ENCODE measurements at places on chromosomes 3 and 15.

DNA sequence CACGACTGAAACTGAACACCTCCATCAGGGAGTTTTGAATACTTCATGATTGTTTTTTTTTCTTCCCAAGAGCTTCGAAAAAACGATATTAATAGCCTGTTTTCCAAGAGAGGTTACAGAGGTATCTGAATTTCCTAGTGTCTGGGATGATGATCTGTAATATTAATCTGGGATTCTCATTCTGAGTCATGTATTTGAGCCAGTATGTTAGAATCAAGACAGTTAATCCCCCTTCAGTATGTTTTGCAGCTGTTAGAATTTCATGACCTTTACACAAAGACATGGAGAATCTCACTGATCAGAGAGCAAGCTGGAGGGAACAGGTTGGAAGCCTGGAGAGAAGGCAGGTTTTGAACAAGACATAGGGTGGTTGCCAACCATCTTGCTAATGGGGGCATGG lies 234.5 kb upstream of the GAP43 start:
- no peak for DNase-seq

GRCh38 chr3:197718891-197719290 lies 17.8 kb downstream of the RUBCN start:
- no peak for DNase-seq

- DNase-seq: no peak
Observed at GRCh38 chr15:76987896-76988860, 6.7 kb upstream of the PSTPIP1 start.

DNA sequence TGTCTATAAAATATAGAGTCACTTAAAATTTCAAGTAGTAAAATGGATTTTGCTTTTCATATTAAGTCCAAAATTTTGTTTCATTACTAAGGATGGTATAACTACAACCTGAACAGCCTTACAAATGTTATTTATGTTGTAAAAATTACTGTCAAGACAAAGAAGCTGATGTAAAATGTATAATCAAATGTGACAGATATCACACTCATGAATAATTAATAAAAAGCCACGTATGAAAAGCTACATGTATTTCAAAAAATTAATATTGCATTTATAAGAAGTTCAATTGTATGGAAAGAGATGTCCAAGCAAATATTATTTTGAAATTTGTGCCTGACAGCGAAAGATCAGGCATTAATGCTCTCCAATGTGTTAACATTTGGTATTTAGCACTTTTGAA lies 48.9 kb downstream of the KBTBD8 start:
- DNase-seq: no peak

GRCh38 chr3:196774191-196774820 lies 34.6 kb downstream of the PAK2 start:
- DNase-seq: no peak

- no peak for DNase-seq
Observed at GRCh38 chr3:171190668-171191067, 164.1 kb upstream of the SLC2A2 start.

DNA sequence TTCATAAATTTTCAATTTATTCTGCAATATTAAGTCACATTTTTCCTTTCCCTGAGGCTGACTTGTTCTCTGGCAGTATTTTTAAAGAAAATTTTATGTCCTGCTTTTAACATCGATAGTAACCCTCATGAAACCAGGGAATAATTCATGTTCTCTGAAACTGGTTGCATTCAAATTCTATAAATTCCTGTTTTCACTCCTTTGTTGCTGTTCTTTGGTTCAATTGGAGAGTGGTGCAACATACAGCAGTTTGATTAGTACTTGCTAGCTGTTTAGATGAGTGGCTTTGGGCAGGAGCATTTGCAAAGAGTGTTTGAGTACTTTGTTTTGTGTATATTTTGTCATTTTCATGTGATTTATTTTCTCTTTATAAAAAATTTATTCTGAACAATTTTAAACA lies 19.2 kb downstream of the ZIC1 start:
- DNase-seq: no peak

DNA sequence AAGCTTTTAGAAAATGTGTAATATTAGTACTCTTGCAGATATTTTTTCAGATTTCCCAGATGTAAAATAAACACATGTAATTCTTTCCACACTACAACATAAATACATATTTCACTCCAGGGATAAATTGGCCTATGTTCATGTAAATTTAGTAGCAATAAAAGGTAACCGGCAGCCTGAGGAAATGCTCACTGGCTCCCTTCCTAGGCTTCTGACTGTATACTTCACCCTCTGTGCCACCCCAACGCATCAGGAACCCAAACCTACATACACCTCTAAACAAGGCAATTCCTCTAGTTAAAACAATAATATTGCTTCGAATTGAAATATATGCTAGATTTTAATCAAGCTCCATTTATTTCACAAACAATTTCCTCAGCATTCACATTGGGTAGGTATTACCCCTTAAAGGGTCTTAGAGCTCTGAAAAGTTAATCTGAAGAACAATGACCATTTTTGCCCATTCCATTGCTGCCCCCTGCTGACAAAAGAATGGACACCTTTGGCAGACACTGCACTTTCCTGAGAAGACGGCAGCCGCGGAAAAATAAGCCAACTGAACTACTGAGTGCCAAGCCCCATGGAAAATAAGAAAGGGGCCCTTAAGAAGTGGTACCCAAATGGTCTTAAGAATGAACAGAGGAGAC lies 212.5 kb downstream of the OSBPL10 start:
- peak; percentile 9 for DNase-seq

GRCh38 chr3:67551361-67552016 lies 102.9 kb downstream of the SUCLG2 start:
- DNase-seq: no peak

DNA sequence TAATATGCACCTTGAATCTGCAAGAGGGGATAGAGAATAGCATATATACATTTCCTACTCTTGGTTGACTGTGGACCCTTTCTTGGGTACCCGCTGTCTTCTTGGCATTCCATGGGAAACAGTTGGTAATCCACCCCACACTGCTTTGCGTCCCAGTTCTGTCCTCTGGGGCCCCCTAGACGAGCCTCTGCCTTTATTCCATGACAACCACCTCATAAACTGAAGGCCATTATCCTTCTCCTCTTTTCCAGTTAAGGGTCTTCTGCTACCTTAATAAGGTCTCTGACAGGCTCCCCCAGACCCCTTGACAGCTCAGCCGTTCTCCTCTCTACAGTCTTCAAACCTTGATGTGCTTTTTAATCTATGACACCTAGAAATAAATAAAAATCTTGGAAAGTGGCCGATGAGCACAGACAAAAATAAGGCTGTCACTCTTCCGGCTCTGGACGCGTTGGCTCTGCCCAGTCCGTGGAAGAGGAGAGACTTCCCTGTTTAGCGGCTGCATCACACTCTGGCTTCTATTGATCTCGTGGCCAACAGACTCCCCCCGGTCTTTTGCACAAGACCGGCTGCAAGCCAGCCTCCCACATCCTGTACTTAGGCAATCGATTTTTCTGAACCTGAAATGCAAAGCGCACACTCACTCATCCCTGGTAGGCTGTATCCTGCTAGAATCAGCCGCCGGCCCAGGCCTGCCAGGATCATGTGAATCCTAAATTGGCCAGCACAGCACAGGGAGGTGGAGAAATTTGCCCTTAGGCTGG lies 251.0 kb upstream of the TLE3 start:
- no peak for DNase-seq

GRCh38 chr3:187385296-187385695 lies 17.1 kb downstream of the RTP4 start:
- DNase-seq: no peak

DNA sequence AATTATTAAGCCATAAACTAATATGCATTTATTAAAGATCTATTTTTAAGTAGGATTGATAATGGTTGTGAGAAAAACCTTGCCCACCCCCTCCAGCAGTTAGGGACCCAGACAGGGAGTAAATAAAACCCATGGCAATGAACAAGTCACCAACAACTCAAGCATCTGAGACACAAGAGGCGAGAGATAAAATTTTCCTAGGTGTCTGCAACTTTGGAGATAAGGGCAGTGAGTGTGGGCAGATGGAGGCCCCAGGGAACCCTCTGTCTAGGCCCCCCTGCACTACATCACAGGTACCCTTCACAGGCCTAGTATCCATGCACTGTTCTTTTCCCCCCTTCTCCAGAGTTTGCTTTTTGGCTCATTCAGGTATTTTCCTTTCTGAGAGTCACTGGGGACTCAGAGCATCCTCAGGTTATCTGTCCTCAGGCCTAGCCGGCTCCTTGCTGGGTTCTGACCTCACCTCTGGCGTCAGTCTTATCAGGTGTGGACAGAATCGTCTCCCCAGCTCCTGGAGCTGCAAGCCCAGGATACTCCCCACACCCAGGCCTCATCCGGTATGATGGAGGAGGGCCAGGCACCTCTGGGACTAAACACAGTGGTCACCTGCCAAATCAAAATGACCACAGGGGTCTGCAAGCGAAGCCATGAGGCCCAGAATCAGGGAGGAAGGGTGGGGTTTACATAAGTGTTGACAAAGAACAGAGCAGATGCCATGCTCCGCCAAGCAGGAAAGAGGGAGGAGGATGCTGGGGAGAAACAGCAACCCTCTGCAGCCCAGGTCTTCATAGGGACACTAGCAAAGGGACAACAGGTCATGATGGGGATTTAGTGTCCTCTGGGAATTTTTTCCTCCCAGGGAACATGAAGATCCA lies 50.4 kb downstream of the CCNL1 start:
- no peak for DNase-seq

DNA sequence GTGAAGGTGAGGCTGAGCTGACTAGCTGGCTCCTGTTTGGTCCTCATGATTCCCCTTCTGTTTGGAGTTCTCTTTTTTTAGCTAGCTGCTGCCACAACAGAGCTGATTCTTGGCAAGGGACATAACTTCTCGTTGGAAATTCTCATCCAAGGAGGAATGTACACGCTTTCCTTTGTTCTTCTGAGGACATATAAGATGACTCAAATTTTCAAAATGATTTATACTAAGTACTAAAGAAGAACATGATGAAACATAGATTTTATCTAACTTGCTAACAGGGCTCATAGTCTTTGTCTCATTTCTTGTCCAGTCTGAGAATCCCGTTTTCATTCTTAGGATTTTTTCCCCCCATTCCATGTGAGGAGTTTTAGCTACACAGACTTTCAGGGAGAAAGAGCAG lies 2.9 kb upstream of the TFG start:
- DNase-seq: no peak

DNA sequence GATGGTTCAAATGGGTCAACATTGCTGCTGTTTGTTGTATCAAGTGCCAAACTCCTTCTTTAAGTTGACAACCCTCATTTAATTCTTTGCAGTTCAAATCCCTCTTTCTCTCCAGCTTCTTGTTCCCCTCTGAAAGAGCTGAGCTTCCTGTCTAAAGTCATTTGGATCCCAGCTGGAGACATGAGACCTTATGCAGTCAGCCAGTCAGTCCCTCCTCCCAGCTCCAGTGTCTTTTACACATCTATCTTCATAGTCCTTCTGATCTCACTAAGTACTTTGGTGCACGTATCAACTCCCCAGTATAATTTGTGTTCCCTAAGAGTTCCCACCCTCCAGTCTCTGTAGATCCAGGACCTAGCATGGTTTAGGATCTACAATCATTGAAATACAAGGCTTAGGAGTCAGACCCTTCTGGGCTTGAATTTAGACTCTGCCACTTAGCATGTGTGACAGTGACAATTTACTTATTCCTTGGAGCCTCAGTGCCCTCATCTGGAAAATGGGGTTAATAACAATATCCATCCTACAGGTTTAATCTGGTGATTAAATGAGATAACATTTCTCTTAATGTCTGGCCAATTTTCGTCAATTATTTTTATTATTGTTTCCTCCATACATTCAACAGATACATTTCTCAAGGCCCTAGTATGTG lies 102.8 kb upstream of the SEMA6D start:
- DNase-seq: no peak

DNA sequence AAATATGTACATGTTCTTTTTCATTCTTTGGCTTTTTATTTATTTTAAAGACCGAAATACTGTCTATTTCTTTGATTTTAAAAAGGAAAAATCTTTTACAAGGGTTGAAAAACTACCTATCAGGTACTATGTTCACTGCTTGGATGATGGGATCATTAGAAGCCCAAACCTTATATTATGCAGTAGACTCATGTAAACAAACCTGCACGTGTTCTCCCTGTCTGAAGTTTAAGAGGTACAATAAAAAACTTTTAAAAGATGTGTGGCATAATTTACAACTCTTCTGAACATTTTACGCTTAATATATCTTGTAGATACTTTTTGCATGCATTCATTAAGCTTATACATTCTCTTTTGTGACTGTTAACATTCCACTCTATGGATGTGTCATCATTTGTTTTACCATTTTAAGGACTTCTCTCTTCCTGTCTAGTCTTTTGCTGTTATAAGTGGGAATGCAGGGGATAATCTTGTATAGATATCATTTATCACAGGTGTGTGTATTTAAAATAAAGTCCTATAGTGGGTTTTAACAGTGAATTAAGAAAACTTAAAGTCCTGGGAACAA lies 6.2 kb downstream of the MGA start:
- DNase-seq: no peak

DNA sequence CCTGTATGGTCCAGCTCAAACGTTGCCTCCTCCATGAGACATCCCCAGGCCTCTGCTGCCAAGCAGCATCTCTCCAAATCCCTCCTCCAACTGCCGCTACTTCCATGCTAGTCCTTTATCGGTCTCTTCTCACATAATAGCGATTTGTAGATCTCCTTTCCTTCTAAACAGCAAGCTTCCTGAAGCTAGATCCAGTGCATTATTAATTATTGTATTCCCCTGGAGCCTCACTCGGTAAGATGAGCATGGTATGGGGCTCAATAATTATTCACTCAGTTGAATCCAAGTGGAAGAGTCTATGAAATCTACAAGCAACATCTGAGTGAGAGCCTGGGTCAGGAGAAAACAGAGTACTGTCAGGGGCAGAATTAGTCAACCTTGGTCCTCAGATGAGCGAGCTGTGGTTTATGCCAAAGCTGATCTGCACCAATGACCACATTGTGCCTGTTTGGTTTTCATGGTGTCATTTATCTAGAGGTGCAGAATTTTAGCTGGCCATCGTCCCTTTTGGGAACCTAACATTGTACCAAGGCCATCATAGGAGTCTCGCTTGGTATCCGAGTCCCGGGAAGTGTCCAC lies 93.8 kb upstream of the UBE2E1 start:
- DNase-seq: no peak

DNA sequence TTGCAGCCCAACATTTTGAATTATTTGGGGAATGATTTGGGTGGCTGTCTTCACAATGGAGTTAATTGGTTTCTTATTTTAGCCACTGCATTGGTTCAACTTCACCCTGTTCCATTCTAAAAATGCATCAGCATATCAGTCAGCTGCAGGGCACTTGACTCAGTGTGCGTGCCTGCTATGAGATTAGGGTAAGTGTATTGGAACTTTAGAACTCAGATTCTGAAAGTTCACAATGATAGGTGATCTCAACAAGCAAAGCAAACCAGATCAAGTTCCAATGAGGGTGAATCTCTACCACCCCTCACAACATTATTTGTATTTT lies 265.0 kb downstream of the ZPLD1 start:
- DNase-seq: no peak

- no peak for DNase-seq
Observed at GRCh38 chr3:169539856-169540255, 123.7 kb downstream of the MECOM start.

DNA sequence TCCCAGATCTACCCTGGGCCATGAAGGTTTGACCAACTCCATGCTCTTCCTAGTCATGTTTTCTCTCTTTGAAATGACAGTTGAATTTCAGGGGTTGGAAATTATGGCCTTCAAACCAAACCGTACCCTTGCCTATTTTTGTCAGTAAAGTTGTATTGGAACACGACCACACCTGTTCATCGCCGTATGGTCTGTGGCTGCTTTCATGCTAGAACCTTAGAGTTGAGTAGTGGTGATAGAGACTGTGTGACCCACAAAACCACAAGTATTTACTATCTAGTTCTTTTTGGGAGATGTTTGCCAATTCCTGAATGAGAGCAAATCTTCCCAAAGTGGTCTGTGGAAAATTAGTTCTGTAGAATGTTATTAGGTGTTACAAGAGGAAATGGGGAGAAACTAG lies 24.0 kb upstream of the STARD5 start:
- no peak for DNase-seq

Data from stimulated activated CD4-positive, alpha-beta T cell treated with anti-CD3 and anti-CD28 coated beads, TNF-alpha, amount 100 ng/mL, for 4 hours (primary cell).